Activated CD8-positive, alpha-beta T cell treated with anti-CD3 and anti-CD28 coated beads for 36 hours (primary cell): ENCODE measurements at places on chromosomes 3 and 15. TPM values are rescaled to one million over a fixed set of nuclear protein-coding genes. Genes with fewer than 3 reads are reported as not detected.

DNA sequence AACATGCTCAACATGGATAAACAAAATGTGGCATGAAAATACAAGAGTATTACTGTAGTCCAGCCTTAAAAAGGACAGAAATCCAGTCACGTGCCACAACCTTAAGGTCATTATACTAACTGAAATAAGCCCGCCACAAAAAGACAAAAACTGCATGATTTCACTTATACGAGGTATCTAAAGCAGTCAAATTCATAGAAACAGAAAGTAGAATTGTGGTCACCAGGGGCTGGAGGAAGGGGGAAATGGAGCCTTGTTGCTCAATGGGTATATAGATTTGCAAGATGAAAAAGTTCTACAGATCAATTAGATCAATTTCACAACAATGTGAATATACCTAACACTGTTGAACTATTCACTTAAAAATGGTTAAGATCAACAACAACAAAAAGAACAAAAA, 7.4 kb downstream of the GLB1 start:
- H3K4me3 ChIP-seq, result peak overlapping the region; percentile 11
- peaks cover 63% of the 10 kb centered on the region for H3K36me3 ChIP-seq
- no peaks in the 10 kb centered on the region for H3K27me3 ChIP-seq

DNA sequence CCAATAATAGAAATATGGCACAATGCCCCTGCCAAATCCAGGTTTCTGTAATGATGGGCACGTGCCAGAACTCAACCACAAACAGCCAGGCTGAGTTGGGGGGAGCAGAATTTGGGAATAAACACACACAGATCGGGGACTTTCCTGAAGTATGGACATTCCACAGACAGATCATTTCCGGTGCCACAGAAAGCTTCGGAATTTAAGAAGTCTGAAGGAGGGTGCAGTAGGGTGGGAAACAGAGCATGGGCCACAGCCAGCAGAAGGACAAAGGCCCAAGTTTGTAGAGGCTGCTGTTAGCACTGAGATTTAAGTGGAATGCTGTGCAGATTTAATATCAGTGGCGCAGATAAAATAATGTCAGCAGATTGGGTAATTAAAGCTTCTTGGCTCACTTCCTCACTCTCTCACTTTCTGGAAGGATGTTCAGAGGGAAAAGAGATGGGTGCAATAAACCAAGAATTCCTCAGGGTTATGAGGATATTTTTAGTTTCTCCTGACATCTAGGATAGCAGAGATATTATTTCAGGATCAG, 67.4 kb downstream of the MYLK start:
- H3K4me3 ChIP-seq, result no peak overlapping the region
- H3K27ac ChIP-seq, result no peak overlapping the region
- H3K4me1 ChIP-seq, result no peaks in the 10 kb centered on the region
- H3K27me3 ChIP-seq, result peaks cover 3% of the 10 kb centered on the region
- no peak for DNase-seq

DNA sequence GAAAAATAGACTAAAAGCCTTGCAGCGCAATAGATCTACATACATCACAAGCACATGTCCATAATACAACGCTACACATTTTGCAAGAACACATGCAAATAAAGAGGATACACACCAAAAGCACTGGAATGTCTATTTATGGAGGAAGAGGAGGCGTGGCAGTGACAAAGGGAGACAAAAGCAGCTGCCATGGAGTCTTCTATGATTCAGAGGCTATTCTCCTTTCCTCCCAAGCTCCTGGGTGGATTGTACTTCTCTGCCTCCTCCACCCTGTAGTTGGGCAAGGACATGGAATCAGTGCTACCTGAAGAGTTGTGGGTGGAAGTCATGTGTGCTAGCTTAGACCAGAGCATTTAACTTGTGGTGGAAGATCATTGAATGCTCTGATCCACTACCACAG, 57.9 kb upstream of the ABHD2 start:
- H3K4me3 ChIP-seq, result no peak overlapping the region
- peaks cover 5% of the 10 kb centered on the region for H3K27me3 ChIP-seq
- H3K4me1 ChIP-seq, result no peaks in the 10 kb centered on the region
- no peaks in the 10 kb centered on the region for H3K36me3 ChIP-seq
- H3K27ac ChIP-seq, result no peak overlapping the region

DNA sequence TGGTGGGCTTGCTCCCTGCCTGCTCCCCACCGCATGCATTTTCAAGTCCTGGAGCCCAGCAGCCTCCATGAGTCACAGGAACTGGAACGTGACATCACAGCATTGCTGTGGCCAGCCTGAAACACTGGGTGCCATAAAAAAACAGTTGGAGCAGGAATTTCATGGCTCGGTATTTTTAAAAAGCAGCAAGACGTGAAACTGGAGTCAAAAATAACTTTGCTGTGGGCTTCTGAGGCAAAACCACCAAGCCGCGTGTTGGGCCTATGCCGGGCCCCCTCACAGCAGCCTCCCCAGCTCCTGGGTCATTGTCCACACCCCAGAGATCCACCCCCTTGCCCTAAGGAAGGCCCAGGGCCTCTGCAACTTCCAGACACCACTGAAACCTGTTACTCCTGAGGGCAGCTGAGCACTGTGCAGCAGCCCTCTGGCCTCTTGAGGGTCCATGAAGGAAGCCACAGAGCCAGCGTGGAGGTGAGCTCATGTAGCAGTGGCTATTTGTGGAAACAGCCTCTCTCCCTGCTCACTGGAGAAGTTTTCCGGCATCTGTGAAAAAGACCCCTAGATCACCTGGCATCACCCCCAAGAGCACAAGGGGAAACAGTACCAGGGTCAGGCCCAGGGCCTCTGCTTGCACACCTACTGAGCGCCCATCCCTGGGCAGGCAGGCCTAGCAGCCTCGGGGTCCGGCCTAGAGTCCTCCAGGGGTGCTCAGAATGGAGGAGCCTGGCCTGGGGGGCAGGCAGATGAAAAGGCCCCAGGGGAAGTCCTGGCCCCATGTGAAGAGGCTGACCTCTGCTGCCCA, 34.0 kb upstream of the DUSP7 start:
- H3K27me3 ChIP-seq, result no peaks in the 10 kb centered on the region
- H3K4me1 ChIP-seq, result peaks cover 26% of the 10 kb centered on the region
- no peak overlapping the region for H3K4me3 ChIP-seq

DNA sequence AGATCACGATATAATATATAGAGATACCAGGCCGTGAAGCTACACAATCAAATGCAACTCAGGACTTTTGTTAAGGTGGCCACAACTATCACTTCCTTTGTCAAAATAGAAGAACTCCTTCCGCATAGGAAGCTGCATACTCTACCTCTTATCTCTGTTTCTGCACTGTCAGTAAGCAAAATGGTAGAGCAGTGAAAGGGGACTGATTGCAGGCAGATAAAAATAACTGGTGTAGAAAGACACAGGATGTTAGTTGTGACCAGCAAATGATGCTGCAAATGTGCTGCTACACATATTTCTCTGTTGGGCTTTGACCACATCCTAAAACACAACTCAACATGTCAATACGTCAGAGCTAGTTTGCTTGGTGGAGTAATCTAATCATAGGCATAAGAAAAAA, 16.3 kb upstream of the TRAT1 start:
- no peaks in the 10 kb centered on the region for H3K27me3 ChIP-seq
- DNase-seq, result peak; percentile 49
- H3K36me3 ChIP-seq, result no peaks in the 10 kb centered on the region
- peak overlapping the region; percentile 4 for H3K4me3 ChIP-seq

- peak within 1 kb of the TSS; percentile 36 for H3K4me3 ChIP-seq
- peaks cover 47% of the 10 kb centered on the region for H3K27me3 ChIP-seq
- peaks cover 12% of the 10 kb centered on the region for H3K4me1 ChIP-seq
- DNase-seq, result peak; percentile 3
- H3K27ac ChIP-seq, result no peak within 1 kb of the TSS
These were observed at the start of gene MYRIP for GRCh38 chr3:39809181-39809994. Gene MYRIP (plus strand): TSS chr3:39809609. CDS start chr3:39900817, 91,208 bp downstream.

DNA sequence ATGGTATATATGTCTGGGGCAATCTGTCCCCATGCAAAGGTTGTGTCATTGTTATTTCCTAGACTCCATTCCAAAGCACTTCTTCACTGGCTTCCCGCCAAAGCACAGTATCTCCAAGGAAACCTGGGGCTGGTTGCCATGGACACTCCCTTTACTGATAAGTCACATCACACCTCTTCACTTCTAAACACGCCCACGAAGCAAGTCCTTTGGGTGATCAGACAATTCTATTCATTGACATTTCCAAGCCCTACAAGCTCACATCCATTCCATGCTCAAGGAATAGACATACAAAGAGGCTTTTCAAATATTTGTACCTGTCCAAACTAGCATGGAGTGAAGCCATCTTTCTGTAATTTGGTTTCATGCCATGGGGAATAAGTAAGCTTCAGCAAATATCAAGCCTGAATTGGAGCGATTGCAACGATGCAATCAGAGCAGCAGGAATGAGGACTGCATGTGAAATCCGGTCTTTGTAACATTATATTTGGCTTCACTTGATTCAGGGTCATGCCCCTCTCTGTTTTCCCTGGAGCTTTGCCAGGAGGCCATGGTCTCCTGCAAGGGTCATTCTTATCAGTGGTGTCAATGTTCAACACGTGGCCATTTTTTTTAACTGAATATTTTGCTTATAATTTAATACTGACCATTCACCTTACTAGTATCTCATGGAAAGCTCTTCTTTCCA, 201.6 kb upstream of the TMC3 start:
- no peak overlapping the region for H3K27ac ChIP-seq
- no peaks in the 10 kb centered on the region for H3K4me1 ChIP-seq
- no peaks in the 10 kb centered on the region for H3K36me3 ChIP-seq
- peaks cover 5% of the 10 kb centered on the region for H3K27me3 ChIP-seq
- H3K4me3 ChIP-seq, result no peak overlapping the region

DNA sequence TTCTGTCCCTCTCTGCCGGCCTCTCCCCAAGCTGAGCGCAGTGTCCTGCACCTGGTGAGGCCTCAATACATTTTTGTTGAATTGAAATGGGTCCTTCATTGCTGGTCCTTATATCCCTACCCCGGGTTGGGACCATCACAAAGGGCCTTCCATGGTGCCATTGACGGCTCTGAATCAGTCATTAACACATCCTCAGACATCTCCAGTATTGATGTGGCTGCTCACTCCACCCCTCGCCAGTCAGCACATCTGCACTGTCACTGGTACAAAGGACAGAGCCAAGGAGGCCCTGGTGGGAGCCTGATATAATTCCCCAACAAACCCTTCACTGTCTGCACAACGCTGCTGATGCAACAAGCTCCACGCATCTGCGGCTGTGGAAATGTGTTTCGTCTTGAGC, 191.6 kb upstream of the TOPAZ1 start:
- peaks cover 10% of the 10 kb centered on the region for H3K4me1 ChIP-seq
- H3K27me3 ChIP-seq, result peaks cover 10% of the 10 kb centered on the region
- H3K27ac ChIP-seq, result no peak overlapping the region
- no peak for DNase-seq
- no peaks in the 10 kb centered on the region for H3K36me3 ChIP-seq
- H3K4me3 ChIP-seq, result no peak overlapping the region

DNA sequence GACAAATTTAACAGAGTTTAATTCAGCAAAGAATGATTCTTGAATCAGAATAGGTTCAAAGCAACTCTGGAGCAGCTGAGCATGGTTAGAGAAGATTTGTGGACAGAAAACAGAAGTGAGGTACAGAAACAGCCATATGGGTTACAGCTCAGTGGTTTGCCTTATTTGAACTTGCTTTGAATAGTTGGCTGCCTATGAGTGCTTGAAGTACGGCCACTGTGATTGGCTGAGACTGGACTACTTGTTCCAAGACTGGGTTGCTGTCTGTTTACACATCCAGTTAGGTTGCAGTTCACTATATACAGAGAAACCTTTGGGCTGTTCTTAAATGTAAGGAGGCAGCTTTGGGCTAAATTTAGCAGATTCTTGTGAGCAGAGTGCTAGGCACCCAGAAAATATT, 79.4 kb upstream of the CADPS start:
- H3K27ac ChIP-seq, result no peak overlapping the region
- H3K27me3 ChIP-seq, result no peaks in the 10 kb centered on the region
- no peak for DNase-seq
- H3K36me3 ChIP-seq, result no peaks in the 10 kb centered on the region

DNA sequence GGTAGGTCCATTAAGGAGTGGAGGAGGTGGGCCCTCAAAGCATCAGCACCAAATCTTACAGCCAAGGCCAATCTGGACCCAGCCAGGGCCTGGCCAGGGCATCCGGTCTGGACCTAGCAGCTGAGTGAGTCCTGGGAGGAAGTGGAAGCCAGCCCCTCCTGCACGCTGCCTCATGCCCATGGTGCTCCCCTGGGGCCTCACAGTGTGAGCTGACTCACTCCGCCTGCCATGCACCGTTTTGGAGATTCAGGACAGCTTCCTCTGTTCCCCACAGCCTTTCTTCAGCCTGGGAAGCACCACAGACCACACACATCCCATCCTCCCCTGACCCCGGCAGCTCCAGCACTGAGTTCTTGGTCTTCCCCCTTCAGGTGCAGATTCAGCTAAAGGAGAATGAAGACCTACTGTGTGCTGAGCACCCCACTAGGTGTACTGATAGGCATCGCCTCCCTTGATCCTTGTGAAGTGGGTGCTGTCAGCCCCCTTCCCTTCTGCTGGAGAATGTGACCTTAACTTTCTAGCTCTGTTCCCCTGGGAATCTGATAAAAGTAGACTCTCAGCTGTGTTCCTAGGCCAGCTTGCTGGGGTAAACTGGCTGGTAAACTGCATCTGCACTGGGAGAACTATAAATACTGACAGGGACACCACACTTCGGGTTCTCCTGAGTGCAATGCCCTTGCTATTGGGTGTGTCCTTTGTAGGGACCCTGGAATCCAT, 36.8 kb upstream of the SEC13 start:
- H3K27me3 ChIP-seq, result peaks cover 7% of the 10 kb centered on the region
- no peaks in the 10 kb centered on the region for H3K36me3 ChIP-seq
- no peak overlapping the region for H3K27ac ChIP-seq
- H3K4me1 ChIP-seq, result no peaks in the 10 kb centered on the region
- H3K4me3 ChIP-seq, result no peak overlapping the region

DNA sequence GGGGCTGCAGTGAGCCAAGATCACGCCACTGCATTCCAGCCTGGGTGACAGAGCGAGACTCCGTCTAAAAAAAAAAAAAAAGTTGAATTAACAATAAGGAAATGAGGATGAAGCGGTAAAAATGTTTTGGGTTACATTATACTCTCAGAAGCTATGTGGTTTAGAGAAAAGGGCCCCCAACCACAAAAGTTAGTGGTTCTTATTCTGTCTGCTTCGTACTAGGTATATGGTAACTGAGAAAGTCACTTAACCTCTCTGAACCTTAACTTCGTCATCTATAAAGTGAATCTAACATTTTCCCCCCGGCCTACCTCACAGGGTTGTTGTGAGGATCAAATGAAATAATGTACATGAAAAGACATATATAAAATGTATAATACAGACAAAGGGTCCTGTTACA, 38.4 kb upstream of the EHHADH start:
- no peak for DNase-seq
- H3K27ac ChIP-seq, result no peak overlapping the region
- peaks cover 7% of the 10 kb centered on the region for H3K36me3 ChIP-seq
- H3K4me3 ChIP-seq, result no peak overlapping the region

DNA sequence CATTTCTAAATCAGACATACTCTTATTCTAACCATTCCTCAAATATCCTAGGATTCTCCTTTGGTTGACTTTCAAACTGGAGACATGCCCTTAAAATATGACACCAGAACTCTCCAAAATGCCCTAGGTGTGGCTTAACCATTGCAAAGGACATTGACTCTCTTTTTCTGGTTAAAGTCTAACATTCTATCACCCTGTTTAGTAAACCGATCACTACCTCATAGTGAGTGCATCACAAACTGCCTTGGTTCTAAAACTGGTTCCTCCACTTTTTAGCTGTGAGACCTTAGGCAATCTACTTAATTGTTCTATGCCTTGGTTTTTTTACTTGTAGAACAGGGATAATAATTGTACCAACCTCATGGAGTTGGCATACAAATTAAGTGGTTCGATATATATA, 224.3 kb downstream of the CDIN1 start:
- DNase-seq, result no peak
- no peak overlapping the region for H3K4me3 ChIP-seq
- H3K4me1 ChIP-seq, result no peaks in the 10 kb centered on the region

GRCh38 chr3:66747261-66747660, 246.4 kb upstream of the LRIG1 start:
- H3K36me3 ChIP-seq, result no peaks in the 10 kb centered on the region
- H3K27ac ChIP-seq, result no peak overlapping the region
- no peaks in the 10 kb centered on the region for H3K4me1 ChIP-seq
- H3K27me3 ChIP-seq, result peaks cover 6% of the 10 kb centered on the region

The KLF15 gene
- total RNA-seq, result 0.11 TPM

The FSD2 gene
- not detected for total RNA-seq
